Activated CD4-positive, alpha-beta T cell treated with anti-CD3 and anti-CD28 coated beads, Interleukin-2, amount 10 ng/mL, durations not matched to agents 7 days and 5 days (primary cell): ENCODE measurements at places on chromosomes 5 and 9. TPM values are rescaled to one million over a fixed set of nuclear protein-coding genes. Genes with fewer than 3 reads are reported as not detected.

DNA sequence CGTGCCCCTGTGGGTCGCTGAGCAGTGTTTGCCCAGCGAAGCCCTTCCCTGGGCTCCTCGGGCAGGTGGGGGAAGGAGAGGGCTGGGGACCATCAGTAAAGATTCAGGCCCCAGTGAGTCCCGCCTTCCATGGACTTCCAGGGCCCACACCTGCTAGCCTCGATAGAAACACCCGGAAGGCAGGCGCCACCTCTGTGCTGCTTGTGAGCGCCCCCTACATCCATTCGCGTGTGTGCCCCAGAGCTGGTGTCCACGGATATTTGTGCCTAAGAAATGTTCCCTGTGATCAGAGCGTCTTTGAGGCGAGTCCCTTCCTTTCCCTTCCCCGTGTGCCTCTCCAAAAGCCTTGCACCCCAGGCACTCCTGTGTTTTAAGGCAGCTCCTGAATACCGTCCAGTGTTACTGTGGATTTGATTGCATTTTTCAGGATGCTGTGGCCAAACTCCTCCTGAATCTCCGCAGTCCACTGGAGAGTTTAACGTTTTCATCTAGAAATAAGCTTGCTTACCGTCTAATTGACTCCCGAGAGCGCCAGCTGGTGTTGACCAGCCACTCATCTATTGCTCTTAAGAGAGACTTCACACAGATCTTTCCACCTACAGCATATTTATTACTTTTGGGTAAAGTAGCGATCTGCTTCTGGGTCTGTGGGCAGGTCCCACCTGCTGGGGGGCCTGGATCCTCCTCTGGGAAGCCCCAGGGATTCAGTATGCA is 101.4 kb downstream of the COL5A1 start:
- no peaks in the 10 kb centered on the region for H3K4me1 ChIP-seq
- no peak for DNase-seq
- H3K27ac ChIP-seq: no peak overlapping the region
- H3K27me3 ChIP-seq: no peaks in the 10 kb centered on the region

SVEP1 gene
- total RNA-seq: not detected

GRCh38 chr9:36151316-36152210 is 15.0 kb downstream of the GLIPR2 start:
- H3K27me3 ChIP-seq: no peaks in the 10 kb centered on the region
- peak overlapping the region; percentile 98 for H3K27ac ChIP-seq
- peak overlapping the region; percentile 73 for H3K4me3 ChIP-seq
- peaks cover 63% of the 10 kb centered on the region for H3K36me3 ChIP-seq

RANBP17 gene
- not detected for total RNA-seq

DNA sequence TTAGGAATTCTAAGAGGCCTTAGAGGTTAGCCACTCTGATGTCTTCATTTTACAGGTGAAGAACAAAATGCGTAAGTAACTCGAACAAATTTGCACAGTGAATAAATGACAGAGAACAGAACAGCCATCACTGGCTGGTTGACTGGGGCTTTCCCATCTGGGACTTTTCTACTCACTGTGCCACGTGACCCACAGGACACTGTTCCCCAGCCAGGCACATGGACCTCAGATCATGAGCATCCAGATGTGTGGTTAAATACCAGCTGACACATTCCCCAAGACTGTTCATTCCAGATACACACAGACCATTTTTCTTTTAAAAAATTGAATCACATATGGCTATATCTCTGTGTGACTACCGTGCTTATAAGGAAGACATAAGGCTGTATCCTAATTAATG is 25.8 kb upstream of the MED10 start:
- H3K36me3 ChIP-seq: no peaks in the 10 kb centered on the region
- peaks cover 19% of the 10 kb centered on the region for H3K27me3 ChIP-seq
- peaks cover 1% of the 10 kb centered on the region for H3K4me1 ChIP-seq
- H3K27ac ChIP-seq: no peak overlapping the region
- no peak overlapping the region for H3K4me3 ChIP-seq
- DNase-seq: no peak

DNA sequence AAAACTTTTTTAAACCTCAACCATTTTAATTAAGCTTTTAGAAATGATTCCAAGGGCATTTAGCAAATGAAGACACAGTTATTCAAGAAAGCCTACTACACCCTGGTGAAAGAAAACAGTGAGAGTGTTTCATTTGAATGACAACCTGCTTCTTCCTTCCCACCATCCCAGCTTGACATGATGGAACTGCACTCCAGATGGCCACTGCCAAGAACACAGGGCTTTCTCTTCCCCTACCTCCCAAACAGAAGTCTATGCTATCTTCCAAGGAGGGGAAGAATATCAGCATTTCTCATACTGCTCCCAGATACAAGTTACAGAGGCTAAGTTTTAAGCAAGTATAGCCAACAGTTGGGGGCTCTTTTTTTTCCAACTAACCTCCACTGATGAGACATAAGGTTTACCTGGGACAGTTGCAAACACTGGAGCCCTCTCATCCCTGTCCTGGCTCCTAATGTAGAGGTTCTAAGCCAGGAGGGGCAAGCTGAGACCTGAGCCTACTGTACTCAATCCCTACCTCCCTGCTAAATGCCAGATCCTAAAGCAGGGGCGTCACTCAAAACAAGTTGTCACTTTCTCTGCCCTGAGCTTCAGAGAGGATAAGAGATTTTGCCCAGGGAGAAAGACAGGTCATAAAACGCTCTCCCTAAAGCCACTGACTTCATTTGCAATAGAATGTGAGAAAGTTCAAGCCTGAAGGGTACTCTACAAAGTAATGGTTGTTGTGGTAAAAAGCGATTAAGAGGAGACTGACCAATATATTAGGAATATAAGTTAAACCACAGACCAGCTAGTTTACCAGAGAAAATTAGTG is 88.5 kb upstream of the SLC27A6 start:
- no peaks in the 10 kb centered on the region for H3K36me3 ChIP-seq
- H3K27me3 ChIP-seq: no peaks in the 10 kb centered on the region
- no peaks in the 10 kb centered on the region for H3K4me1 ChIP-seq
- no peak overlapping the region for H3K27ac ChIP-seq

GRCh38 chr9:71587576-71588362 is 180.5 kb downstream of the CEMIP2 start:
- no peaks in the 10 kb centered on the region for H3K36me3 ChIP-seq
- no peaks in the 10 kb centered on the region for H3K27me3 ChIP-seq
- no peak overlapping the region for H3K4me3 ChIP-seq
- no peak for DNase-seq
- H3K27ac ChIP-seq: no peak overlapping the region

- H3K4me1 ChIP-seq: peaks cover 33% of the 10 kb centered on the region
- H3K36me3 ChIP-seq: peaks cover 5% of the 10 kb centered on the region
- peaks cover 77% of the 10 kb centered on the region for H3K27me3 ChIP-seq
- no peak overlapping the region for H3K4me3 ChIP-seq
- no peak for DNase-seq
Observed at GRCh38 chr9:22005702-22006606, 3.2 kb downstream of the CDKN2B start.

- H3K4me1 ChIP-seq: no peaks in the 10 kb centered on the region
- no peaks in the 10 kb centered on the region for H3K27me3 ChIP-seq
- no peaks in the 10 kb centered on the region for H3K36me3 ChIP-seq
- no peak overlapping the region for H3K27ac ChIP-seq
- DNase-seq: no peak
Observed at GRCh38 chr5:121688781-121689180, 162.9 kb upstream of the FTMT start.

- H3K27ac ChIP-seq: no peak overlapping the region
- no peaks in the 10 kb centered on the region for H3K4me1 ChIP-seq
- no peak for DNase-seq
Observed at GRCh38 chr9:8850914-8851313, 1051.3 kb upstream of the DMAC1 start.

DNA sequence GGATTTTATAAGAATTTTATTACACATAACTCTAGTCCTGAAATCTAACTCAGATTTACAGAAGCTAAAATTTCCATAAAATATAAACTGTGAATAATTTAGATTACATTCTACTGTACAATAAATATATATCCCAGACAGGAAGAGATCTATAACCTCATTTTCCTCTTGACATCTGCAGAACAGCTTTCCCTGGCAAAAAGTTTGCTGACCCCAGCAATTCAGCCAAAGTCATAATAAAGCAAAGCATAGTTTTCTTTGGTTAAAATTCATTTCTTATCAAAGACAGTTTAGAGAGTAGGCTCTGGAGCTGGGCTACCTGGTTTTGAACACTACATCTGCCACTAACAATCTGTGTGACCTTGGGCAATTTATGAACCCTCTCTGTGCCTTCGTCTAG is 372.5 kb downstream of the CAAP1 start:
- no peak overlapping the region for H3K27ac ChIP-seq
- H3K4me3 ChIP-seq: no peak overlapping the region
- H3K27me3 ChIP-seq: no peaks in the 10 kb centered on the region
- H3K4me1 ChIP-seq: no peaks in the 10 kb centered on the region

DNA sequence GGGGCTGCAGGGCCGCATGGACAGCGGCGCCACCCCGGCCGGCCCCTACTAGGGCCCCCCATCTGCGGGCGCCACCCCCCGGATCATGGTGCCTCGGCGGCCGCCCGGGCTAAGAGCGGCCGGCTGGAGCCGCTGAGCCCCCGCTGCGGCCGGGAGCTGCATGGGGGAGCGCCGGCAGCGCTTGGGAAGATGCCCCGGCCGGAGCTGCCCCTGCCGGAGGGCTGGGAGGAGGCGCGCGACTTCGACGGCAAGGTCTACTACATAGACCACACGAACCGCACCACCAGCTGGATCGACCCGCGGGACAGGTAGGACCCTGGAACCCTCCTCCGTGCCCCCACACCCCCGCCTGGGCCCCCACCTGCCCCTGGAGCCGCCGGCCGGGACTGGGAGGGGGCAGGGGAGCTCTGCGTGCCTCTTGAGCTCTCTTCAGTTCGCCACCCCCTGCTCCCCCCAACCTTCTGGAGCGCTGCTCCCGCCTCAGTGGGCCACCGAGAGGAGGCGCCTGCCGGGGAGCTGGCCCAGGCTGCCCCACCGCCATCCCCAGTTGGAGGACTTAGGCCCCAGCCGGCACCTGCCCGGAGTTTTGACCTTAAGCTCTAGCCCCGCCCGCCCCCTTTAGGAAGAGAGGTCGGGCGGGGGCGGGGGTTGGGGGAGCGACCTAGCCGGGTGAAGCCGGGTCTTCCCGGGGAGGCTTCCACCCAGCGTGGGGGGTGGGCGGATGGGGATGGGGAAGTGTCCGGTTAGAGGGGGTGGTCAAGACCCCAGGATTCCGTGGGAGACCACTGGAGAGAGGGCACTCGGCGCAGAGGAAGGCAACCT is 730 bp downstream of the WWC1 start:
- peaks cover 9% of the 10 kb centered on the region for H3K4me1 ChIP-seq
- DNase-seq: no peak
- H3K27ac ChIP-seq: no peak overlapping the region
- no peaks in the 10 kb centered on the region for H3K36me3 ChIP-seq
- no peak overlapping the region for H3K4me3 ChIP-seq

- DNase-seq: no peak
- H3K4me1 ChIP-seq: no peaks in the 10 kb centered on the region
- H3K36me3 ChIP-seq: no peaks in the 10 kb centered on the region
Observed at GRCh38 chr5:16233730-16234129, 54.1 kb upstream of the MARCHF11 start.

GRCh38 chr9:37617832-37618231 is 25.4 kb upstream of the TOMM5 start:
- DNase-seq: no peak
- H3K4me3 ChIP-seq: no peak overlapping the region
- H3K27me3 ChIP-seq: peaks cover 3% of the 10 kb centered on the region
- no peak overlapping the region for H3K27ac ChIP-seq
- no peaks in the 10 kb centered on the region for H3K4me1 ChIP-seq
- no peaks in the 10 kb centered on the region for H3K36me3 ChIP-seq

ZNF366 gene
- not detected for total RNA-seq

DNA sequence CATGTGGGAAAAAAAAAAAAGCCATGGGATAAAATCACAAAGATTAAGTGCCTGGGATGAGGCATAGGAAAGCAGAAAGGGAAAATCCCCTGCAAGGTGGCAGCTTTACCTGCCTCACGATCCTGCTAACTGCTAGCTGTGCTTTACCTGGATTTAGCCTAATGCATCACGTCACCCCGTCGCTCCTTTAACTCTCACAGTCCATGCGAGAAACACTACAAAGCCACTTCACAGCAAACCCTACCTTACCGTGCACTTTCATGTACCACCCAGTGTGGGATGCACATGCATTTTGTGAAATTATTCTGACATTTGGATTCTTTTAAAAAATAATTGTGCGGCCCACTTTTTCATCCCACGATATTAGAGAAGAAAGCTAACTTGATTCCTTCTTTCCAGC is 31.0 kb downstream of the ATPSCKMT start:
- no peak for DNase-seq
- H3K4me3 ChIP-seq: no peak overlapping the region
- no peak overlapping the region for H3K27ac ChIP-seq
- no peaks in the 10 kb centered on the region for H3K4me1 ChIP-seq
- H3K27me3 ChIP-seq: no peaks in the 10 kb centered on the region
- peaks cover 7% of the 10 kb centered on the region for H3K36me3 ChIP-seq
